Activated CD4-positive, alpha-beta T cell treated with anti-CD3 and anti-CD28 coated beads for 1 hour (primary cell): ENCODE measurements at places on chromosomes 16 and 17.
A peak's percentile ranks its signal among the peaks of the same experiment; 100 is the strongest.

- DNase-seq: no peak
These were observed 33.5 kb downstream of the PPM1E start for GRCh38 chr17:58789160-58789559.

- DNase-seq: no peak
These were observed 123.0 kb downstream of the MSI2 start for GRCh38 chr17:57379237-57379894.

DNA sequence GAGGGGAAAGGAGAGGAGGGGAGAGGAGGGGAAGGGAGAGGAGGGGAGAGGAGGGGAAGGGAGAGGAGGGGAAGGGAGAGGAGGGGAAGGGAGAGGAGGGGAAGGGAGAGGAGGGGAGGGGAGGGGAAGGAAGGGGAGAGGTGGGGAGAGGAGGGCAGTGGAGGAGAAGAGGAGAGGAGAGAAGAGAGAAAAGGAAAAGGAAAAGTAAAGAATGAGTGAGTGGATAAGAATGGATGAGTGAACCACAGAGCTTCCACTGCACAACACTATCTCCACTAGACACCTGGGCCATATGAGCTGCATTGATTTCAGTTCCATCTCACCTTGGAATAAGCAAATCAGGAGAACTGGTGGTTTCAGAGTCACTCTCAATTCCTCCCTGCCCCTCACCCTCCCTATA, 204.1 kb upstream of the TOX3 start:
- no peak for DNase-seq

GRCh38 chr17:77085926-77086432, 54.8 kb upstream of the SEC14L1 start:
- no peak for DNase-seq

DNA sequence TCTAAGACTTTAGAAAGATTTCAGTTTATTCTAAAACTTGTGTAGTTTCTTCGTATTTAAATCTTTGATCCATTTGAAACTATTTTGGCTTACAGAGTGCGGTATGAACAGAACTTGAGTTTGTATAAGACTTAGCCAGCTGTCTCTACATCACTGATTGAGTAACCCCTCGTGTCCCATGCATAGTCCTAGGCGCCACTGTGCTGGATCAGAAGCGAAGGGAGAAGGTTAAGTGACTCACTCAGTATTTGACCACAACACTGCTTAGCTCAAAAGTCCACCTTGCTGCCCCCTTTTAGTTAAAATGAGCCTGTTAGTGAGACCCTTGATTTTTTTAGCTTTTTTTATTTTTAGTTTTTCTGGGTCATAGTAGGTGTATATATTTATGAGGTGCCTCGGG, 28.4 kb downstream of the CD300LB start:
- DNase-seq: no peak

DNA sequence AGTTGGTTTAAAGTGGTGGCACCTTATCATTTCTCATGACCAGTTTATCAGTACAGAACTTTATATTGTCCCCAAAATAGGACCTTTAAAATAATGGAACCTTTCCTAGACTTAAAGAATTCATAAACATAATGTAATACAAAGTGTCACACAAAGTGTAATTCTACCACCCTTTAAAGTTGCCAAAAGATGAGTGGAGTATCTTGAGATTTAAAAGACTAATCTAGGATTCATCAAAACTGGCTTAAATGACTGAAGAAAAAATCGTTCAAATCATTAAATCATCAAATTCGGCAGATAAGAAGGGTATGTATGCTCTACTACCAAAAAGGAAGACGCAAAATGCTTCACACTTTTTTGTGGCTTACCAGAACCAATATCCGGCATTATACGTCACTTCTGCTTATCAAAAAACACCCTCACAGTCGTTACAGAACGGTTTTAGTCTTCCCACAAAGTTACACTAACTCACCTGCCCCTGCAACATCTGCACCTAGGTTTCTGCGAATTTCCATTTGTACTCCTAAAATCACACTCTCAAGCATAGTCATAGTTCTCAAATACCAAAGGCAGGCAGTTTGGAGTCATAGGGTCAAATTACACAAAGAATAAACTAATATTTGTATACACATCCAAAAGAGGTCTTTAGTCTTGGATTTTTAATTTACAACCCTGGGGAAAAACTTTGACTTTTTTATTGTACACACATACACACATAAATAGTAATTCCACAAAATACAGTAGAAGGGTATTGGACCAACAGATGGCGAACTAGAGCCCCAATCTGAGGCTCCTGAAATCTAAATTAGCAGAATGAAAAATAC, 1.4 kb upstream of the KANSL1 start:
- peak; percentile 30 for DNase-seq

GRCh38 chr16:84700446-84701300, 873 bp downstream of the USP10 start:
- peak; percentile 16 for DNase-seq
